ENCODE measurements at places on chromosomes 4 and X.

GRCh38 chr4:174274436-174274835, 9.0 kb downstream of the FBXO8 start:
- DNase-seq = no peak

DNA sequence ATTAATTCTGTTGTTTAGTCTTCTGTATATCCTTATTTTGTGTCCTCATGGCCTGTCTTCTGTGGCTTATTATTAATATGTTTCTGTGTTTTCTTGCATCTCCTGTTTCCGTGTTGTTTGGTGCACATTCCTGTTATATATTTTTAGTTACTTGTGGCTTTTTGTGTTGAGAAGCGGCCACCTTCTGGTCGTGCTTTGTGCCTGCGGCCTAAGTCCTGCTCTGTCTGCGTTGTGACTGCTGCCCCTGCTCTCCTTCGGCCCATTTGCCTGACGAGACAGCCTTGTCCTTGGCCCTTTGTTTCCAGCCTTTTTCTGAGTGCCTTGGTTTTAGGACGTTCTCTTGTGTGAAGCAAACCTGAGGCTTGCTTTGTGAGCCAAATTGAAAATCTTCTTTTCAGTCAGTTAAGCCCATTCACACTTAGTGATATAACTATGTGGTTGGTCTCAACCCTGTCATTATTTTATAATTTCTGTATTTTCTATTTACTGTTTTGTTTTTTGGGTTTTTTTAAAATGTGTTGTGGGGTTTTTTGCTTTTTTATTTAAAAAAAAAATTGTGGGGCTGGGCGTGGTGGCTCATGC, 43.8 kb downstream of the TNIP2 start:
- no peak for DNase-seq

DNA sequence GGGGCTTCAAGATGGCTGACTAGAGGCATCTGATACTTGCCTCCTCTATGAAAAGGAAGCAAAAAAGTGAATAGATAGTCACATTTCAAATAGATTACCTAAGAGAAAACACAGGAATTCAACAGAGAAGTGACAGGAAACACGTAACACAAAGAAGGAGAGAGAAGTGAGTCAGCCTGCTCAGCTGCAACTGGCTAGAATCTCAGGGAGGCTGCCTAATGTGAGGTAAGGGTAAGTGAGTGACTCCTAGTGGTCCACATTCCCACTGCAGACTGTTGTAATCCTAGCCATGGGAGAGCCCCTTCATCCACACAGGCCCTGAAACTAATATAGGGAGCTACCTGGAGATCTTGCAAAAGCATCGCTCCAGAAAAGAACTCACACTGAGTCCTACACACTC, 179.2 kb downstream of the SLC7A11 start:
- DNase-seq = no peak

DNA sequence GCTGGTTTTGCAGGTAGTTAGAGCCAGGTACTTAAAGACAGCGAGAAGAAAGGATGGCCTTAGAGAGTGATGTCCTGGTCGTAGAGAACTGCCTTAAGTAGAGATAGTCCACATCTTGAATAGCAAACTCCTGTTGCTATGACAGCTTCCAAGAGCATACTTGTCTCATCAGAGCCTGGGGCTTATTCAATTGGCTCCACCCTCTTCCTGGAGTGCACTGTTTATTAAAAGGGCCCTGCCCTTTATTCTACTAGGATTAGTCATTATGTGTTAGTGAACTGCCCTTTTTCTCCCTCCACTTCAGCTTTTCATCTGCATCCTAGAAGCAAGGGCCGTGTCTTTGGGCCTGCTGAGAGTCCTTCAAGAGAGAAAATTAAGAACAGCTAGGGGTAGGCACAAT, 94.5 kb upstream of the EOLA2 start:
- no peak for DNase-seq

DNA sequence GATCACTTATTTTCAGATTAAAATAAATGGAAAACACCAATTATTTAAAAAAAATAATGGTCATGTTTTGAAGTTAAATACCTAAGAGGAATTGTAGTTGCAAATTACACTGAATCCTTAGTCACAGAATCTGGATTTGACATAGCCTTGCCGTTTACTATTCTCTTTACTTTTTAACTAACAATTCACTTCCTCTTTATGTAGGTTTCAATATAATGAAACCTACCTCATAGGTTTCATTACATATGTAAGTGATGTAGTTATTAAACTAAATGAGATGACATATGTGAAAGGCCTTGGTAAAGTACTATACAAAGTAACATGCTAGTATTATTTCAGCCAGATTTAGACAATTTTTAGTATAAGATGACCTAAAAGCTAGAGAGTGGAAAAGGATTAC, 6.5 kb downstream of the SPP1 start:
- DNase-seq = no peak

DNA sequence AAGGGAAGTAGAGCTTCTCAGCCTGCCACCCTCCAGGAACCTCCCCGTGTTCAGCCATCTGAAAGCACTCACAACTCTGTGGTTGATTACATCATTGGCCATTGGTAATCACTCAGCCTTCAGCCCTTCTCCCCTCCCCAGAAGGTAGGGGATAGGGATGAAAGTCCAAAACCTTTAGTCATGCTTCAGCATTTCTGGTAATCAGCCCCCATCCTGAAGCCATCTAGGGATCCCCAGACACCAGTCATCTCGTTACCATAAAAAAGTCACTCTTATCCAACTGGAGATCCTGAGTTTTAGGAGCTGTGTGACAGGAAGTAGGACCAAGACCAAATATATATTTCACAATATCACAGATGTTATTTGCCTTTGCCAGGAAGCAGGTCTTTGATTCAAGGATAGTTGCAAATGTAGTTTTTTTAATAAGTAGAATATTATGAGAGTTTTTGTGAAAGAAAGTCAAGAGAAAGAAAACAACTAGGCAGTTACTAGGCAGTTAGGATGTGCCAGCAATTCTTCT, 364.6 kb upstream of the NOCT start:
- no peak for DNase-seq

GRCh38 chrX:39399387-39399786, 598.1 kb downstream of the MID1IP1 start:
- no peak for DNase-seq

GRCh38 chr4:146124023-146124680, 51.4 kb upstream of the LSM6 start:
- no peak for DNase-seq

DNA sequence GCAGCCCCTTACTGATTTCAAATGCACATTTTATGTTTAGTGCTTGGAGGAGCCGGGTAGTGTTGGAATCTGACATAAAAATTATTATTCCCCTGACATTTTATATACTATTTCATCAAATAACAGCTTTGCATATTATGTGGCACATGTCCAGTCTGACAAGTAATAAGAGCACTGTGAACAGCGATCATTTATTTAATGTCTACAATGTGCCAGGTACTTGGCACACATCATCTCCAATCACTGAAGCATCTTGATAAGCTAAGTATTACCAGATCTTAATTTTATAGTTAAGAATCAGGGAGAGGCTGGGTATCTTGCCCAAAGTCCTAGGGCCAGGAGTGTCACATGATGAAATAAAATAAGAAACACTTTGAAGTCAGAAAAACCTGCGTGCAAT, 197.2 kb downstream of the NR3C2 start:
- no peak for DNase-seq

- no peak for DNase-seq
Measured at GRCh38 chrX:130125091-130125874, 15.0 kb upstream of the ELF4 start.

DNA sequence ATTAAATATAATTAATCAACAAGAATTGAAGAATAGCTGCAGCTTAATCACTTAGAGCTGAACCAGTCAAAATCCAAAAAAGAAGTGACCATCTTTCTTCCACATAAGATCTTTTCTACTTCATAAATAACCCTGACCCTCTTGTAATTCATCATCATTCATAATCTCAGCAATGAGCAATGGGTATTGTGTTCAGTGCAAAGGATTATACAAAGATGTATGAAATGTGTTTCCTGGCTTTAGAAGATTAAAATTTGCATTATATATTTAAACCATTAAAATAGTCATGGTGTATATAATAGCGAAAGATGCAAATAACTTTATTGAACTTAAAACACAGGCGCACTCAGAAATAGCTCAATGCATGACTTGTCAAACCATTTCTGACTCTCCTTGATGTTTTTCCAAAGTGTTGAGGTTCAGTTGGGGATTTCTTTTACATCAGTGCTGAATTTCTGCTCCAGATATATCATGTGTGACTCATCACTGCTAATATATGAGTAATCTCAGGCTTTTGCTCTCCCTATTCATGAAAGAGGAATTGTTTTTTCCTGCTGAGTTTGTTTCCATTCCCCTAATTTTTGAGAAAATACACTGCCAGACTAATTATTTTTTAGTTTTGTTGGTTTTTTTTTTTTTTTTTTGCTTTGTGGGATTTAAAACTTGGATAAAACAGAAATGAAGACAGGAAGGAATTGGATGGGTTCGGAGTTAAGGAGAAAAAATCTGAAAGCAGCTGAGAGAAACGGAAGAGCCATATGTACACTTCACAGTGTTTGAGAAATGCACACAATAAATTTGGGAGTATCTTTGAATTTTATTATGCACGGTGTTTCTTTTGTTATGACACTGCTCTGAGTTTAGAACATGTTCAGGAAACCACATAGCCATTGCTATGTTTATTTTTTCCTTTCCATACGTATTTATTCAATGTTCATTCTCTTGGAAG, 290.1 kb upstream of the PCDH7 start:
- DNase-seq = no peak

DNA sequence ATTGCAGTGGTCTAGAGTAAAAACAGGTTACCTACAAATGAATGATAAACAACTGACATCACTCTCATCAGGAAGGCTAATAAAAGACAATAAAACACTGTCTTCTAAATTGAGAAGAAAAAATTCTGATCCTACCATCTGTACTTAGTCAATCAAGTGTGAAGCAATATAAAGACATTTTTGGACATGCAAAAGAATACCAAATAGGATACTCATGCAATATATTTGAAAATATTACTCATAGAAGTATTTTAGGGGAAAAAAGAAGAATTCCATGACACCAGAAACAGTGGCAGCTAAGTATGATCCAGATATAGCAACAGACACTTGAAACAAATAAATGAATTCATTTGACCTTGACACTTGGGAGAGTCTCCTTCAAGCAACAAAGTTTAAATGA, 63.8 kb upstream of the FAM120C start:
- no peak for DNase-seq

DNA sequence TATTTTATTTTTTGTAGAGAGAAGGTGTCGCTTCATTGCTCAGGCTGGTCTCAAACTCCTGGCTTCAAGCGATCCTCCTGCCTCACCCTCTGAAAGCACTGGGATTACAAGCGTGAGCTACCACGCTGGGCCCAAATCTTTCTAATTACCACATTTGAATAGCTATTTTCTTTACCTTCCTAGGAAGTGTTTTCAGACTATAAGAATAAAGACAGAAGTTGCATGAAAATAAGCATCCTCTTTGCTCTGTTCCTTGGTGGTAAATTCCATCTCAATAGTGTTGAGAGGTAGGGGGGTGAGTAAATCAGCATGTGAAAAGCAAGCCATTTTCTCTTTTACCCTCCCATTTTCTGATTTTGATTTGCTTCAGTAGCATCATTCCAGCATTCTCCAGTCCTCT, 122.4 kb downstream of the LARP7 start:
- DNase-seq = no peak

GRCh38 chr4:165656829-165657490, 216.1 kb upstream of the TLL1 start:
- no peak for DNase-seq

DNA sequence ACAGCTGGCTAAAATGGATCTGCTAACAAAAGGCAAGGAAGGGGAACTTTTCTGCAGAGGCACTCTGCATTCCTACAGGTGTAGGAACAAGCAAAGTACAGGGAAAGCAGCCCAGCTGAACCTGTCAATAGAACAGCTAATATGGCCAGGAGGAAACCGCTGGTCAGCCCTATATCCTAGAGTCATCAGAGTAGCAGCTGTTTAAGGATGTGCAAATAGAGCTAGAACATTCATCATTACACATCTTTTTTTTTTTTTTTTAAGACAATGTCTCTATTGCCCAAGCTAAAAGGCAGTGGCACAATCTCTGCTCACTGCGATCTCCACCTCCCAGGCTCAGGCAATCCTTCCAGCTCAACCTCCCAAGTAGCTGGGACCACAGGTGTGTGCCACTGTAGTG, 163.0 kb downstream of the BTC start:
- no peak for DNase-seq

GRCh38 chrX:136047016-136047642, 61.9 kb downstream of the SLC9A6 start:
- DNase-seq = no peak

- no peak for DNase-seq
Measured at GRCh38 chr4:140302151-140302859, 71.1 kb upstream of the SCOC start.

DNA sequence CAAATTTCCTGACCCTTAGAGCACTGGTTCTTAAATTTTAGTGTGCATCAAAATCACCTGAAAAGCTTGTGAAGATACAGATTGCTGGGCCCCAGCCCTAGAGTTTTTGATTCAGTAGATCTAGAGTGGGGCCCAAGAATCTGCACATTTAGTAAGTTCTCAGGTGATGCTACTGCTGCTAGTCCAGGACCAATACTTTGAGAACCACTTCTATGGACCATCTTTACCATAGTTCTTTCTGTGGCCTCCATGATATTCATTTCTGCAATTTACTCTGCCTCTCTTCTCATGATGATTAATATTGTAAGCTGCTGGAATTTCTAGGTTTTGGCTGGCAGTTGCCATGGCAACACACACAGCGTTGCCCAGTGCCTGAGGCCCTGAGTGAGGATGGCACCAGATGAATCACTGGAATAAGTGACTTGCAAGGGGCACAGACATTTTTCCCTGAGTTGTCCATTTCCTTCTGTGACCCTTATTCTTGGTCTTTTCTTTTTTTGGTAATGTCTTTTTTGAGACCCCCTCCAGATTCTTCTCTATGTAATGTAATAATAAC, 83.6 kb downstream of the PPP1R2C start:
- no peak for DNase-seq

GRCh38 chr4:48255959-48256342, 13.7 kb downstream of the TEC start:
- DNase-seq = no peak

DNA sequence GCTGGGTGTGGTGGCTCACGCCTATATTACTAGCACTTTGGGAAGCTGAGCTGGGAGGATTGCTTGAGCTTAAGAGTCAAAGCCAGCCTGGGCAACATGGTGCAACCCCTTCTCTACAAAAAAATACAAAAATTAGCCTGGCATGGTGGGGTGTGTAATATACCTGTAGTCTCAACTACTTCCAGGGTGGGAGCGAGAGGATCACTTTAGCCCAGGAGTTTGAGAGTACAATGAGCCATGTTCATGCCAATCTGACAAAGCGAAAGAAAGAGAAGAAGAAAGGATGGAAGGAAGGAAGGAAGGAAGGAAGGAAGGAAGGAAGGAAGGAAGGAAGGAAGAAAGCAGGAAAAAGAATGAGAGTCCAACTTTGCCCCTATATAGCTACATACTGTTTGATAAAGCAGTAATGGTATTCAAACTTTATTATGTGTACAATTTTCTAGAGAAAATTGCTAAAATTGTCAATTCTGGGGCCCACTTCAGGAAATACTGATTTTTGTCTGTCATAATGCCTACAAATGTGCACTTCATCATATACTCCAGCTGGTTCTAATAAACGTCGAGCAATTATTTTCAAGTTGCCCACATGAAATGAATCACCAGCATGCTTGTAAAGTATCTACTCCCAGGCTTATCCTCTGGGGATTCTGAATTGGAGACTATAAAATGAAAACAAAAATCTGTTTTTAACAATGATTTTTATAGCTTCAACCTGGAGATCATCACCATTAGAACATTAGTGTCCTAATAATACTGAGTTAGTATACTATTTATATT, 132.3 kb downstream of the NDST4 start:
- DNase-seq = no peak

- no peak for DNase-seq
Measured at GRCh38 chr4:121709766-121710405, 13.1 kb upstream of the ANXA5 start.

GRCh38 chr4:111630705-111631104, 514.5 kb upstream of the FAM241A start:
- DNase-seq = no peak

All from activated CD8-positive, alpha-beta memory T cell treated with anti-CD3 and anti-CD28 coated beads for 4 hours (primary cell).